ENCODE measurements at places on chromosomes 12 and 14. TPM values are rescaled to one million over a fixed set of nuclear protein-coding genes. Genes with fewer than 3 reads are reported as not detected.

Gene LRRC10
- not detected for total RNA-seq

Gene NRIP2
- not detected for total RNA-seq

Gene FAR2
- total RNA-seq: not detected

Gene OTX2
- total RNA-seq: not detected

Gene RTN1
- total RNA-seq: not detected

Gene RAD51AP1
- total RNA-seq: 15.2 TPM

Measured in A549 treated with Mapracorat at 1 μM for 4 hours (cell line).